ENCODE measurements at places on chromosomes 12 and 14.
A peak's percentile ranks its signal among the peaks of the same experiment; 100 is the strongest.

DNA sequence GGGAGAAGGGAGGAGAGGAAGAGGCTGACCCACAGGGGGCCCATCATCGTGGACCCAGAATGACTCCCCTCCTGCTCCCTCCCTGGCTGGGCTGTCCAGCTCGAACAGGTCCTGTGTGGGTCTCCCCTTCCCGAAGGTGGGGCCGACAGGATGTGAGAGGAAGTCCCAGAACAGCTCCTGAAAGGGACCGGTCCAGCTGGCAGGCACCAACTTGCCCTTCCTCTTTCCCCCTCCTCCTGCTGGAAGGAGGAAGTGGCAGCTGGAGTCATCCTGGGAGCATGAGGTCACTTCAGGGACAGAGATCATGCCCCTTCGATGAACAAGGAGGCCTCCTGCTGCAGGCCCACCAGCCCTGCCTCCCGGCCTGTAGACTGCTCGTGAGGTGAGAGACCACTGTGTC is 35.0 kb upstream of the BEGAIN start:
- DNase-seq = no peak

- DNase-seq = no peak
These were observed 199.6 kb upstream of the OTX2 start for GRCh38 chr14:57009585-57010515.

DNA sequence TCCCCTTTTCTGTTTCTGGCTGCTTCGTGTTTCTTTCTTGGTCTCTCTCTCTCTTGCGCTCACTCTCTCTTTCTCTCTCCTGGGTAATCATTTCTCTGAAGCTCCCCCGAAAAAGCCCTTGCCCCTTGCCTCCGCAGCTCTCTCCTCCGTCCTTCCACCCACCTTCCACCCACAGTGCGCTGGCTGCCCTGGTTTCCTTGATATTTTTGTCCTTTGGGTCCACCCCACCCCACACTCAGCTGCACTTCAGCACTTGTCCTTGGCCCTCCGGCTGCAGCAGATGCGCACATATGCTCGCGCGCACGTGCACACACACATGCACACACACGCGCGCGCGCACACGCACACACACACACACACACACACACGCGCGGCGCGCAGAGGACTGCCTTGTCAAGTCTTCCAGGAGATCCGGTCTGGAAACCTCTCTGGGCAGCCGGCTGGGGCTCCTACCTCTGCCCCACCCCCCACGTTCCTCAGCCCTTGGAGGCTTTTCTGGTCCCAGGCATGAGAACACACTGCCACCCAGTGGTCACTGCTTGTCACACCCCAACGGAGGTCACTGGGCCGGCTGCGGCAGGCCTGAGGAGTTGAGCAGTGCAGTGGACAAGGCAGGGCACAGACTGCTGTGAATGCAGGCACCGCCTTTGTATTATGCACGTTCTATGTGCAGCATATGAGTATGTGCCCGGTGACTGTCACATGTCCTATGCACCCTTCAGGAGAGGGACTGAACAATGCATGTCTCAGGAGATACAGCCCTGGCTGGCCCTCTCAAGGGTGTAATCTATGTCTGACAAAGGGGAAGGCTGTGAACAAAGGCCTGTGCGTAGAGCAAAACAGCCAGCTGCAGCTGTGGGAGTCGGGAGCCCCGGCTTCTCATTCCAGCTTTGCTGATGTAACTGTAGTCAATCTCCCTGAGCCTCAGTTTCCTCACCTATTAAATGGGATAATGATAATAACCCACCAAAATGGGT is 6.5 kb downstream of the LAG3 start:
- peak; percentile 72 for DNase-seq

DNA sequence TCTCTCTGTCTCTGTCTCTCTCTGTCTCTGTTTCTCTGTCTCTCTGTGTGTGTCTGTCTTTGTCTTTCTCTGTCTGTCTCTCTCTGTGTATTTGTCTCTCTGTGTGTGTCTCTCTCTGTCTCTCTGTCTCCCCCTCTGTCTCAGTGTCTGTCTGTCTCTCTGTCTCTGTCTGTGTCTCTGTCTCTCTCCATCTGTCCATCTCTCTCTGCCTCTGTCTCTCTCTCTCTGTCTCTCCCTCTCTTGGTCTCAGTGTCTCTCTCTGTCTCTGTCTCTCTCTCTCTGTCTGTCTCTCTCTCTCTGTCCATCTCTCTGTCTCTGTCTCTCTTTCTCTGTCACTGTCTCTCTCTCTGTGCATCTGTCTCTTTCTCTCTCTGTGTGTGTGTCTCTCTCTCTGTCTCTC is 143.8 kb upstream of the GARIN2 start:
- no peak for DNase-seq

GRCh38 chr12:10540776-10541205 is 35.1 kb downstream of the EIF2S3B start:
- no peak for DNase-seq

GRCh38 chr14:69312608-69313007 is 52.6 kb downstream of the GALNT16 start:
- DNase-seq = no peak

DNA sequence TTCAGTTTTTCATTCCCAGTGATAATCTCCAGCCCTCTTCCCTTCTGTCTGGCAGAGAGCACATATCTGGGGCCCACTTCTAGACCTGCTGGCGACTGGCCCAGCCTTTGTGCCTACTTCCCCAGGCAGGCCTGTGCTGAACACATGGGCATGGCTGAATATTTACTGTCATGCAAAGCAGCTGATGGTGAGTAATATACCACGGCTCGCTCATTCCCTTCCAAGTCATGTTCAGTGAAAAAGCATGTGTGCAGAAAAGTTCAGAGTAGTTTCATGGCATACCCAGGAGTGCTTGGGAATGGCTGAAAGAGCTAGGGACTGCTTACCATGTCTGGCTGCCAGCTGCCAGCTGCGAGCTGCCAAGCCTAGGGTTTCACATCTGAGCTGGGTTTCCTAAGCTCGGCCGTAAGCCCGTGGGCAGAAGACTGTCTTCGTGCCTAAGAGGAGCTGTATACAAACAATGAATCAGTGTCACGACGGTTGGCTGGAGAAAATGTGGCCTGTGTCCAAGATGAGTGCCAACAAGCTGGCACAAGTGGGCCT is 179.9 kb upstream of the PELI2 start:
- DNase-seq = no peak

DNA sequence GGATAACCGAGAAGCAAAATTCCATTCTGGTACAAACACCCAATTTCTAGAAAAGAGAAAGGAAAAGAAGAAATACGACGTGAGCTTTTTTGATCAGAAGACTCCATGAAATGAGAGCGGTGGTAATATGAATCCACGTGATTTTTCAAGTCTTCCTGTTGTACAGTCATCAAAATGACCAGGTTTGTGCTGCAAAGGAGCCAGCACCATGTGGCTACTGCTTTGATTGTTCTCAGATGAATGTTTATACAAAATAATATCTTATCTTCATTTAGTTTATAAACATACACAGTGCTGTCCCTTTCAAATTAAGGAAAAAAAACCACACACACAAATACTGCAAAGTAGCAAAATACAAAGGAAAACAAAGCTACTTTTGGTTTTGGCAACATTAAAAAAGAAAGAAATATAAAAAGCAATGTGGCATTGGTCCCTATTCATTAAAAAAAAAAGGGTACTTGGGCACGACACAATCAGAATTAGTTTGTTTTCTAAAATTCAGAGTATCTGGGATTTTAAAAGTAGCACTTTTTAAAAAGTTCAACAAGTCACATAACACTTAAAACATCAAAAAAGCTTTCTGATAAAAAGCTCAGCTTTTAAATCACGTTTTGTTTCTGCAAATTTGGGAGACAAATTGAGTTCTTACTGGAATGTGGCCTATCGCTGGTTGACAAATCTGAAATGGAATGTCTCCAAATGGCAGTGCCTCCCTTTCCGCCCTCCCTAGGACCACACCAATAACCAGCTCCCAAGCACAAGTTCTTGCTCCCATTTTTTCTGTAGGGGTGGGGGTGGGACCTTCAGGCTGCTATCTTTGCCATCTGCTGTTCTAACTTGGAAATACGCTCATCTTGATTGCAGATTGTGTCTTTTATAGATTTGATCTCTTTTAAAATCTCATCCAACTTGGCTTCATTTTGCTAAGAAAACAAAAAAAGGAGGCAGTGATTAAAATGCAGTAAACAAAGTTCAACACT is 13.2 kb upstream of the SELPLG start:
- no peak for DNase-seq

GRCh38 chr14:45211295-45211694 is 41.7 kb downstream of the MIS18BP1 start:
- no peak for DNase-seq

- no peak for DNase-seq
These were observed 1.8 kb downstream of the PTPN6 start for GRCh38 chr12:6952863-6953441.

- DNase-seq = no peak
These were observed 433 bp downstream of the COX16 start for GRCh38 chr14:70359076-70359424.

Measured in stimulated activated CD4-positive, alpha-beta T cell treated with anti-CD3 and anti-CD28 coated beads, Interleukin-15, amount 100 ng/mL, for 1 hour (primary cell).